ENCODE measurements at places on chromosomes 12 and 14.

DNA sequence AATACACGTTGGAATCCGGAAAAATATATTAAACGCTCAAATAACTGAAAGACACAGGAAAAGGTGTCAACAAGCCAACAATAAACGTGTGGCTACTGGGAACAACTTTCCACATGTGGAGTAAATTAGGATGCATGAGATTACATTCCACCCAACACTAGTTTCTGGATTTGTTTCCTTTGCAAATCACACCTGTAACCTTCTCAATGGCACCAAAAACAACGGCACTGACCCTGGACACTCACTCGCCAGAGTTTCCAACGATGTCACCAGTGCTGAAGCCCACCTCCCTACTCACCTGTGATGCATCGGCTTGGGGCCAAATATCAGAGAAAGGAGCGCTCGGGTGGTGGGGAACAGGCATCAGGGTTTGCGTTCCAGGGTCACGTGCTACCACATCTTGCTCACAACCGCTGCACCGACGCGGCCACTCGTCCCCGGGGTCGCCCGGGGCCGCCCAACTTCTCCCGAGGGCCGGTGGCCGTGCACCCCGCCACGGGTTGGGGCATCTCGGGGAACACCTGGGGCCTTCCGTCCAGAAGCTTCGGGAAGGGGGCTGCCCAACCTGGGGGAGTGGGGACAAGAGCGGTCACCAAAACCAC is 629 bp downstream of the PRDM4 start:
- peak; percentile 32 for DNase-seq

GRCh38 chr12:132447731-132448462 is 42.1 kb upstream of the FBRSL1 start:
- no peak for DNase-seq

GRCh38 chr14:23641180-23641914 is 5.2 kb downstream of the DHRS2 start:
- no peak for DNase-seq

DNA sequence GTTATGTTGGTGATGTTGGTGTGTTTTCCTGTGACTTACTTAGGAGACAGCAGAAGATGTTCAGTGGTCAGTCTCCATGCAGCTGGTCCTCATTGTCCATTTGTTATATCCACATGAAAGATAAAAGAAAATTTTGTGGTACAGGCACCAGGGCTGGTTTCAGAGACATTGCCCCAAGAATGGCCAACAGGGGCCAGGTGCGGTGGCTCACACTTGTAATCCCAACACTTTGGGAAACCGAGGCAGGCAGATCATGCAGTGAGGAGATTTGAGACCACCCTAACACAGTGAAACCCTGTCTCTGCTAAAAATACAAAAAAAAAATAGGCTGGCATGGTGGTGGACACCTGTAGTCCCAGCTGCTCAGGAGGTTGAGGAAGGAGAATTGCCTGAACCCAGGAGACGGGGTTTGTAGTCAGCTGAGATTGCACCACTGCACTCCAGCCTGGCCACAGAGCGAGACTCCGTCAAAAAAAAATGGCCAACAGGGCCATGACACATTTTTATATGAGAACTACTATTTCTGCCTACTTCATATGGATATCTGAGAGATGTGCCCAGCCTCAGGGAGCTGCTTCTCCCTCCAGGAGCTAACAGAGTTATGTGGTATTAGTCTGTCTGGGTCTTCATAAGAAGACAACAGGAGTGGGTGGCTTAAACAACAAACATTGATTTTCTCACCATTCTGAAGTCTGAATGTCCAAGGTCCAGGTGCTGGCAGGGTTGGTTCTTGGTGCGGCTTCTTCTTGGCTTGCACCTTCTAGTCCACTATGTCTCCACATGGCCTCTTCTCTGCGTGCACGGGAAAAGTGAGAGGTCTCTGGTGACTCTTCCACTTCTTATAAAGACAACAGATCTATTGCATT is 821.7 kb downstream of the TMEM121 start:
- no peak for DNase-seq

DNA sequence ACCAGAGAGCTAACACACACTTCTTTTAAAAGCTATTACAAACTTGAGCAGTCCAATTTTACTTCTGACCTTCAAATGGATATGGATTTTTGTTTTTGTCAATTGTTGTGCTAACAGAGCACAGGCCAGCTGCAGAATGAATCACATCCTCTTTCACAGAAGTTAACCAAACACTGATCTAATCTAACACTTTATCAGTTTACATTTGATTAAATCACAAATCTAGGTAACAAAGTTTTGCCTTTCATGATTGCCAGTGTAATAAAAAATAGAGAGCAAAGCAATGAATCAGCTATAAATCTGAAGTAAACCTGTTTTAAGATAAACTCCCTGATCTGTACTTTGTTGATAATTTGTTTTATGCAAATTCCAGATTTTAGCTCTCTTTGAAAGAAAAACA is 273.1 kb upstream of the RGS6 start:
- no peak for DNase-seq

GRCh38 chr12:50727466-50727865 is 36.4 kb upstream of the ATF1 start:
- DNase-seq, result no peak

- no peak for DNase-seq
These were observed 14.6 kb upstream of the C1S start for GRCh38 chr12:7045913-7046312.

GRCh38 chr12:5138256-5138655 is 94.6 kb downstream of the KCNA5 start:
- no peak for DNase-seq

- DNase-seq, result no peak
These were observed 20.0 kb upstream of the FLVCR2 start for GRCh38 chr14:75558440-75558839.

DNA sequence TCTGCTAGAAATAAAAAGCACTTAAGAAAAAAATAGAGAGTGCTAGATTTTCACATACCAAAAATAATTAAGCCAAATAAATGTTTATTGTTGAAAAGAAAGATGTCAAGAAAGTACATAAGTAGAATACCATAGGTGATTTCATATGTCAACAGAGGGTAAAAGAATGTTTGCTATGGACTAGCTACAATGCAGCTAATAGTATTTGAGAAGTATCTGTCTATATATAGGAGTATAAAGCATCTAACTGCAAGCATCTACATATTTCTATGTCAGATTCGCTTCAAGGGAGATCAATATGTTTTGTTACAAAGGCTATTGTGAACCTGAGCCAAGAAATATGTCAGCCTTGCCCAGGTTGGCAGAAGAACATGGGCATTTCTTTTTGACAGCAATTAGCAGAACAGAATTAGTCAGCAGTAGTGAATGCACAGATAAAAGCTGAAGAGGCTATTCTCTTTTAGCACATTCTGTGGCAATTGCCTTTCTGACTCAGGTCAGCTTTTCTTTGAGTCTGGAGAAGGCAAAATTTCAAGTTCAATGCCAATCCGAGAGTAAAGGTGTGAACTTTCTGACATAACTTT is 140.1 kb downstream of the ALG10B start:
- no peak for DNase-seq

DNA sequence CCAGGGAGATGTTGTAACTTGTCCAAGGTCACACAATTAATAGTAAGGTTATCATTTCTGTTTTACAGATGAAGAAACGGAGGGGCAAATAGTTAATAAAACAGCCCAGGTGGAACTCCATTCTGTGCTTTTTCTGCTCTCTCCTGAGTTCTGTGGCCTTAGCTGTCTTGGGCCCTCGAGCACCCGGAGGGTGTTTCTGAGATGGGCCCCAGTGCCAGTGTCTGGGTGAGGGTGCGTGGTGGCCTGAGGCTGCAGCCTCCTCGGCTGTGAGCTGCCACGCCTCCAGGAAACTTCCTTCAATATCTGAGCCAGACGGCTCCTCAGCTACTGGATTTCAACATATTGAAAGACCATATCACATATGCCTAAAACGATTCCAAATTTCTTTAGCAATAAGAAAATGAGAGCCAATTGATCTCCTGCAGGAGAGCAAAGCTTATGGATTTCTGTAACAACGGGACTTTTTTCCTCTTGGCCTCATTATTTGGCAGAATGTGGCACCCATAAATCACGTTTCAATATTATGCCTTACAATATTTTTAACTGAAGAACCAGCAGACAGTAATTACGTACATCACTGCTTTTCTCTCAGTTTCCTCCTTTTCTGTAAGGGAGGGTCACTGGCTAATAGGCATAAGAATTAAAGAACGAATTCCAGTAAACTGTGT is 74.8 kb upstream of the DICER1 start:
- no peak for DNase-seq

DNA sequence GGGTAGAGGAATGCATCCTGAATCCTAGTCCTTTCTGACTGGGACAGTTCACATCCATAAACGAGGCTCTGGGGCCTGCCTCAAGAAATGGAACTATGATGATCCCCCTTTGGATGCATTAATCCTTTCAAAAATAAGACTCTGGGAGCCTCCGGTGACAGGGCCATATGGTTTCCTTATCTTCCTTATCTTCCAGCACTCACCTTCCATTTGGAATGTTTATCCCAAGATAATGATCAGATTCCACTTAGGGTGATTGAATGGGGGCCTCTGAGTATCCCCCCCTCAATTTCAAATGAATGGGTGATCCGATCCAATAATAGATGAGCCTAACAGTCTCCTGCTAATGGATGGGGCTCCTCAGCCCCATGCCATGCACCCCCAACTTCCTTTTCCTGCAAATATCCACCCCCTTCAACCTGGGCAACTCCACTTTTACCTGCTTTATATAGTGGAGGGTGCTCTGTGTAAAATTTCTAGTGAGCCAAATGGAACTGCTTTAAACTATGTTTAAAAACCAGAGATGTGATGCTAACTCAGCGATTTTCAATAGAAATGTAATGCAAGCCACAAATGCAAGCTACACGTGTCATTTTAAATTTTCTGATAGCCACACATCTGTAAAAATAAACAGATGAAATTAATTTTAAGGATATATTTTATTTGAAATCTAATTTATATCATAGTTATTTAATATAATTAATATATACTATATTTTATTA is 157.8 kb downstream of the ZFP36L1 start:
- DNase-seq, result no peak

DNA sequence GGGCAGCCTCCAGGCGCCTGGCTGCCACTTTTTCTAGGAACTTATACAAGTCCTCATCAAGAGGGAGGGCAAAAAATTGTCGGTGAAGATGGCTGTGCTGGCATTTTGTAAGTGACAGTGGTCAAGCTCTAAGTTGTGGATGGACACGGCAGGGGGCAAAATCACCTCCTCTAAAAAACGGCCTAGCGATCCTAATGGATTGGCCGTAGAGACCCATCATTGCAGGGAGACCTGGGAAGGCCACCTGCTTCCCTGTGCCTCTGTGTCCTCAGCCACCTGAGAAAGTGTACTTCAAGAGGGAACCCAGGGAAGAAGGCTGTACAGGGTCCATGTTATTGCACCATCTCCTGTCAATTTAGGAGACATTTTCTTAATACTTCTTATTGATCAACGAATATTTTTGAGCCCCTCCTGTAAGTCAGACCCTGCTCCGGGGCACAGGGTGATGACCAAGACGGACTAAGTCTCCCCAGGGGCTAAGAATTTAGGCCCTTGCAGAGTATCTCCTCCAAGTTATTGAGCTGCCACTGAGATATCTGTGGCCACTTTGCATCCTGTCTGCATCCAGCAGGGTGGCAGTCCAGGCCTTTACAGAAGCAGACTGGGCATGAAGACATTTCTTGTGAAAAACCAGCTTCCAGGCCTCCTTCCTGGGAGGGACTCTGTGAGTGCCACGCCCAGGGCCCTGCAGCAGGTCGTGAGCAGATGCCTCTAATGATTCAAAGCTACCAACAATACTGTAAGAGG is 40.5 kb downstream of the PSMA6 start:
- DNase-seq, result no peak

DNA sequence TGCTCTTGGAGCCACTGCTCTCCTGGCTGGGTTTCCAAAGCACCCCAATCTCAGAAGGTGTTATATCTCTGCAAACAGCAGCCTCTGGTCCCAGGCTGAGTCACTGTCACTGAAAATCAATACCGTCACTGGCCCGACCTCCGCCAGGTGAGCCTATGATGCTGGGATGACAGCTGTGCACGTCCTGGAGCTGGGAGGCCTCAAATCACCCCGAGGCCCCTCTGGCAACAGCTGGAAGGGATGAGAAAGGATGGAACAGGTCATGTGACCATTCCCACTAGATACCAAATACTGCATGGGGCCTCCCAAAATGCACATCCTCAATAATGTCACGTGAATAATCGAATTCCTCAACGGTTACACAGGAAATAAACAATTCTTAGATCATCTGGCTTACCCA is 190.8 kb downstream of the TTC7B start:
- no peak for DNase-seq

GRCh38 chr12:32561931-32562341 is 117.2 kb upstream of the DNM1L start:
- DNase-seq, result no peak

GRCh38 chr12:124679047-124679446 is 111.6 kb upstream of the NCOR2 start:
- DNase-seq, result no peak

DNA sequence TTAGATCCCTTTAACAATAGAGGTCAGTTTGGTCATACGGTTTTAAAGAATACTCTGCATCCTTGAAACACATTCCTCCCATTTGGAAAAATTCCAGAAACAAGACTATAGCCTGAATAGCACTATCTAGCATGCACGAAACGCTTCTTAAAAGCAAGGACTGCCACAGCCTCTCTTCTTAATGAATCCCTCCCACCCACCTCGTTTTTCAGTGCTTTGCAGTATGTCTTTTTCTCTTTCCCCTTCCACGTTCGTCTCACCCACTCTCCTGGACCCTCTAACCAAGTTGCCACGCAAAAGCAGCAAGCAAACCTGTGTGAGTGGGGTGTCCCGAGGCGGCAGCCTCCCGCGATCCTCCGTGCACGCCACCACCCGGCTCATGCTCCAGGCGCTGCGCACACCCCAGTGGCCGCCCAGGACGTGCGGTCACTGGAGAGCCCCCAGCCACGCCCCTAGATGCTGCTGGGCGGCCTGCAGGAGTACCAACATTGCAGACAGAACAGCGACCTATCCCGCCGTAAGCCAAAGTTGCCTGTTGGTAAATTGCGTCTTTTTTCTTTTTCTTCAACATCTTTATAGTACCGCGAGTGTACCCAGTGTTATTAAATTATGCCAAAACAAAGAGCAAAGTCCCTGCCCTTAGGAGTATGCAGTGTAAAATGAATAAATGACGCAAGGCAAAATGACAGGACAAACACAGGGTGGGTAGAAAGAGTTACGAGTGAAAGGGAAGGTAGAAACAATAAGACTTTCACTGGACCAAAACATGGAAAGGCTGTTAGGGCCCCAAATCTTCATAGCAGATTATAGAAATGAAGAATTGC is at the start of gene SLC38A4:
TSS of gene SLC38A4 (minus strand) at position 407 of the 824 bp plus-strand sequence. CDS start 32,926 bp downstream, outside the sequence.
- DNase-seq, result no peak

DNA sequence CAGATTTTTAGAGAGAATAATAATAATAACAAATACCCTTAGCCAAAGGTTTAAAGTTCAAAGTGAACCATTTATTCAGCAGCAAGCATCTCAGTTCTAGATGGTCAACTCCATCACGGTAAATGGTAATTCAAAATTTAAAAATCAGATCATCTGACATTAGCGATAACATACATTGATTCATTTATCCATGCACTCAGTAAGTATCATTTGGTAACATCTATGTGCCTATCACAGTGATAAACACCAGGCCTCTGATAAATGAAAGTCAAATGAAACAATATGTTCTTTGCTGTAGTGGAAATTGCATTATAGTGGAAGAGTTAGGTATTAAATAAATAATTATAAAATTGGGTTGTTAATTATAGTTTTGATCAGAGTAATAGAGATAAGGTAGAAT is 108.8 kb downstream of the CNTN1 start:
- DNase-seq, result no peak

GRCh38 chr12:28035500-28035899 is 63.0 kb upstream of the PTHLH start:
- no peak for DNase-seq

Measured in NCI-H1105 (cell line).